ENCODE measurements at places on chromosomes 12 and 14.
A peak's percentile ranks its signal among the peaks of the same experiment; 100 is the strongest.

GRCh38 chr12:109752117-109753053 lies 38.8 kb downstream of the FAM222A start:
- no peak for DNase-seq

DNA sequence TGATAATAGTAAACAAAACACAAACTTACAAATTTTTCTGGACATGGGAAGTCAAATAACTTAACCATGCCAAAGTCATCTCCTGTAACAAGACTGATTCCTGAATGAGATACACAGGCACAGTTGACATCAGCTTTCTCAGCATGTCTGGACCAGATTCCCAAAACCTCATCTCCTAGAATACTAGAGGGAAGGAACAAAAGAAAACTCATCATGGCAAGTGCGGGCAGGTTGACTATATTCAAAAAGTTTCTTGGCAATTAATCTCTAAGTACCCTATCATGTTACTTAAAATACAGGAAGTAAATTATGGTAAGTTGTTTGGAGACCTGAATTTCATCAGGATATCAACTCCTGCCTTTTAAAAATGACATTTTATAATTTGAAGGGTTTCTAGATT lies 53.9 kb downstream of the ZC3H14 start:
- DNase-seq, result no peak

- DNase-seq, result no peak
These were observed 23.4 kb upstream of the LRP6 start for GRCh38 chr12:12290206-12290605.

GRCh38 chr12:68111995-68112394 lies 47.5 kb downstream of the IFNG start:
- DNase-seq, result no peak

DNA sequence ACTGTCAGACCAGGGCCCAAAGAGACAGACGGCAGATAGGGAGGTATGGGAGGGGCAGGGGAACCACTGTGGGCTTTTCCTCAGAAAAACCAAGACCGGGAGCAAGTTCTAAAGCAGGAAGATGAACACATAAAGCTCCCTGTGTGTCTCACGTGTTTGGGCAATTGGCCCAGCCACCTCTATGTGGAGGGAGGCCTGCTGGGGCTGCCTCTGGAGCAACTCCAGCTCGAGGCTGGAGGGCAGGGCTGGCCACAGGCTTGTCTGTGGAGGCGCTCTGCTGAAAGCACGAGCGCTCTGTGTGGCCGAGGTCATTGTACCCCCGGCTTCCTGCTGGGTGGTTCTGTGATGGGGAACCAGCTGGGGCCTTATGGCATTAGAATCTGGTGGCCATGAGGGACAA lies 36.4 kb downstream of the TRAFD1 start:
- no peak for DNase-seq

GRCh38 chr14:76848879-76849278 lies 22.7 kb downstream of the LRRC74A start:
- no peak for DNase-seq

DNA sequence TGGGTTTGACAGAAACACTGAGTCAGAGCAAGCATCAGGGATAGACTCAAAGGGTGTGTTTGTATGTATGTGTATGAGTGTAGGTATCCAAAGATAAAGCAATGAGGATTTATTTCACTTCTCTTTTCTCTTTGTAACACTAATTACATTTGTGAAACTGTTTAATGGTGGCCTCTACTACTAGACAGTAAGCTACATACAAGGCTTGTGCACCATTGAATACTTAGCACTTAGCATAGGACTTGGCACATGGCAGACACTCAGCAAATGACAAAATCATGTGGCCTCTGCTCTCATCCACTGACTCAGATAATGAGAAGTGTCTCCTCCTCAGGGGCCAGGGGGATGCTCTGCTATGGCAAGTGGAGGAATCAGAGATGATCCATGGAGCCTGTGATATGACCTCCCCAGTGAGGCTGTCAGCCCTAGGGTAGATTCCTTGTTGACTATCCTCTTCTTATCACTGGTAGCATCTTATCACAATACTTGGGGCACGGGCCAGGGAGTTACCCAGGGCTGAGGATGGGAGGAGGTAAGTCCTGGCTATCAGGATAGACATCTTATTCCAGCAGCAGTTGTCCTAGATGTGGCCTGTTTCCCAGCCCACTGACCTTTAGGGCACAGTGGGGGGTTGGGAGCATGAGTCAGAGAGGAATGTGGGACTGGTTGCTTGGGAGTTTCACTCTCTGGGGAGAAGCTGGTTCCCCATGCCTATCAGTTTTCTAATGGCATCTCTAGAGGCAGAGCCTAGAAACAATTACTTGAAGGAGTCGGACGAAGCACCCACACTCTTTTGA lies 71.2 kb upstream of the HOXC13 start:
- DNase-seq, result peak; percentile 66

DNA sequence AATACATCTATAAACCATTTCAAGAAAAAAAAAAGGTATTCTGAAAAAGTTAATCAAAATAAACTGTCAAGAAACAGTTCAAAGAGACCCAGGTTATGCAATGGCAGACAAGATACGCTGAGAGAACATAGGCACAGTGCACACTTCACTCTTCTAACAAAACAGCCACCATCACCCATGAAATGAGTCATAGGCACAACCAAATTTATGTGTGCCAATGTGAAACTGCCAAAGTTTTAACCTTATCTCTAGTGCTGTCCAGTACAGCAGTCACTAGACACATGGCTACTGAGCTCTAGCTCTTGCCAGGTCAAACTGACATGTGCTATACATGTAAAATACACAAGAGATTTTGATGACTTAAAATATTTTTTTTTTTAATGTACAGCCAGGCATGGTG lies 1.4 kb downstream of the CEP128 start:
- DNase-seq, result no peak

GRCh38 chr12:24591079-24591626 lies 357.7 kb downstream of the BCAT1 start:
- DNase-seq, result no peak

- DNase-seq, result no peak
These were observed 102.7 kb downstream of the DICER1 start for GRCh38 chr14:95054346-95055280.

DNA sequence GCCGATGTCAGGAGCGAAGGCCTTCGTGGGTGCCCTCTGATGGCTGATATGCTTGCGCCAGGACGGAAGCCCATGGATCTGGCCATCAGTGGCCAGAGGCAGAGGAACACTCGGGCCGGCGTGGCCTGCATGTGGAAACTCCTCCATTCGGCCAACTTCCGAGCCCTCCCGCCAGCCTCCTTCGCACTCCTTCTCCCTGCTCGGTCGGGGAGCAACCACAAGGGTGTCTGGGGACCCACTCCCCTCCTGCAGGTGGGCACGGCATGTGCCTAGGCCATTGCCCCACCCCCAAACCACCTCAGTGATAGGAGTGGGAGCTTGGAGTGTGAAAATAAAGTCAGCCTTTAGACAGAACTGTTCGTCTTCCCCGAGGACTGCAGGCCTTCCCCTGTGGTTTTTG lies 231.3 kb downstream of the BCL11B start:
- DNase-seq, result no peak

DNA sequence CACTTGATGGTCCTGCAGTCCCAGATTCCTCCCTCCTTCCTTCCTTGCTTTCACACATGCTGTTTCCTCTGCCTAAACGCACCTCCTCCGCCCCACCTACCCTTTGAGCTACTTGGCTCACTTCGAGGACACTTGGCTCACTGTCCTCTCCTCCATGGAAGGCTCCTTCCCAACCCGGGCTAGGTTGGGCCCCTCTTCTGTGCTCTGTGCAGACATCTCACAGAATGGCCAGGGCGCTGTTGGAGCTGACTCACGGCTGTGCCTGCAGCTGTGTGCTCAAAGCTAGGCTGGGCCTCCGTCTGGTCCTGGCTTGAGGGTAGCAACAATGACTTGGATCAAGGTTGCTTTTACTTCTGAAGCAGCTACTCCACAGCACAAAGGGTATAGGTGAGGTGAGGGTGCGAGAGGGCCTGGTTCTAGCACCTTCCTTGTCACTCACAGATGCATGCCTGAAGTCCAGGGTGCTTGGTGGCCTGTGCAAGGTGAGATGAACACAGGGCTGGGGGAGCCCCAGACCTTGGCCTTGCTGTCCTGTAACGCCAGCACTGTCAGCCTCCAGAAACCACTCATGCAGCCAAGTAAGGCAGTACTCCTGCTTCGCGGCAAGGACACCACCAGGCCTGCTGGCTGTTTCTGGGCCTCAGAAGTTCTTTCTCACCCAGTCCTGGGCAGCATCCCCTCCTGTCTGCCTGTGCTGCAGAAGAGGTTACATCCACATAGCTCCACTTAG lies 61.8 kb downstream of the GALNT16 start:
- no peak for DNase-seq

- DNase-seq, result no peak
These were observed 134.8 kb downstream of the CCDC59 start for GRCh38 chr12:82223426-82223825.

DNA sequence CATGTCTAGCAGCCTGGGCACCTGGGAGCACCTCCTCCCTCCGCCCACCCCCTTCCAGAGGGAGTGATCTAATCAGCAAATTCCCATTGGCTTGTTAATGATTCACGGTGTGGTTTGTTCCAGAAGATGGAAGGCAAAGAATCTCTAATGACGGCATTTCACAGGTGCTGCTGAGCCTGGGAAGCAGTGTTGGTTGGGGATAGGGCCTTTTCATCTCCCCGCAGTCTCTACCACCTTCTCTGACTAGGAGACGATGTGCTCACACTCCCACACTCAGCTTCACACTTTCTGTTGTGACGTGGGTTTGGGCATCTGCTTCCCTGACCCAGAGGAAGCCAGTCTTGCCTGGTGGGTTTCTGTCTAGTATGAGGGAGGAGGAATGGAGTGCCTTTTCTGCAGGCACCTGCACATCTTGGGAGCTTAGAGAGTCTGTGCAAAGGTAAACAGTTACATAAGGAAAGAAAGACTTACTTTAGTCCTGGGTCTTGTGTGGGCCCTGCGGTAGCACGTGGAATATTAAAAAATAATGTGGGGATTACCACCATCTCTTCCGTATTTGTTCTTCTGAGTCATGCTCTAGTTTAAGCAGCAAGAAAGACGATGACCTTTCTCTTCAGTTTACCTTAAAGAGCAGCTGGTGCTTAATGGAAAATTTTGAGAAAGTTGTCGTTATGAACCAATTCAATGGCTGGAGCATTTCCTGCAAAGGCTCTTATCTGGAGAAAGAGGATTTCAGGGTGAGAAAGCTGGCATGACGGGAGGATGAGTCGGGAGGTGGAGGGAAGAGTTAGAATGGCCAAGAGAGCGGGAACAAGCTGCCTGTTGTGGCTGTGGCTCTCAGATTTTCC lies 70.6 kb upstream of the ARHGAP5 start:
- DNase-seq, result no peak

- no peak for DNase-seq
These were observed 2.1 kb upstream of the TEDC1 start for GRCh38 chr14:105488781-105489541.

GRCh38 chr12:111569363-111570083 lies 29.6 kb downstream of the ATXN2 start:
- DNase-seq, result no peak

DNA sequence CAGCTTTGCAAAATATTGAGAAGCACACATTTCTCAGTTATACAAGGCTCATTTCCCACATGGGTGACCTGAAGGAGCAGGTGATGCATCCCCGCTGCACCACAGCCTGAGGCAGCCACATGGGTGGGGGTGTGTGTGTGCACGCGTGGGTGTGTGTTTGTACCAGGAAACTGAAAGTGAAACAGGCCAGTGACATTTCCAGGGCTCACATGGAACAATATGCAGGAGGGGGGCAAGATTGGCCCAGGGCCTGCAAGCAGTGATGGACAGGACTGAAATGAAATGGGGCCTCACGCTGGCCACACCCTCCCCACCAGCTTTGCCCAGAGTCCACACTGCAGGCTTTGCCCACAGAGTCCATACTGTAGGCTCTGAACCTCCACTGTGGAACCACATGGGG lies 154.2 kb upstream of the PARP11 start:
- DNase-seq, result no peak

- DNase-seq, result peak; percentile 72
These were observed 15.0 kb upstream of the FOXG1 start for GRCh38 chr14:28751467-28752058.

DNA sequence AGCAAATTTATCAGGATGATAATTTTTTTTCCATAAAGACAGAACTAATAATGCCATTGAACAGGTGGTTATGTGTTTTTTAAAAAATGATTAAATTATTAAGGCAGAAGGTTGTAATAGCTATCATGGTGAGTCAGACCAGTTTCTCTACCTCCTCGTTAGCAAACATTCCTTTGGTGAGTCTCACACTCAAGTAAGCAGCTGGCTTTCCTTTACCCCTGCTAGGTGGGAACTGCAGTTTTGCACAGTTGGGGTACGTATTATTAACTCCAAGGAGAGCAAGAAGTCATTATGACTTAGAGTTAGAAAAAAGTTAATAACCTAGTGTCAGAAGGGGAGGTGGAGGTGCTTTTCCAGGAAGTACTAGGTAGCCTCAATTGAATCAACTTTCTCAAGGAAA lies 165.3 kb downstream of the SNAPC1 start:
- no peak for DNase-seq

- no peak for DNase-seq
These were observed 141.1 kb downstream of the PHETA1 start for GRCh38 chr12:111227476-111228420.

GRCh38 chr14:26525085-26525484 lies 72.7 kb downstream of the NOVA1 start:
- no peak for DNase-seq

DNA sequence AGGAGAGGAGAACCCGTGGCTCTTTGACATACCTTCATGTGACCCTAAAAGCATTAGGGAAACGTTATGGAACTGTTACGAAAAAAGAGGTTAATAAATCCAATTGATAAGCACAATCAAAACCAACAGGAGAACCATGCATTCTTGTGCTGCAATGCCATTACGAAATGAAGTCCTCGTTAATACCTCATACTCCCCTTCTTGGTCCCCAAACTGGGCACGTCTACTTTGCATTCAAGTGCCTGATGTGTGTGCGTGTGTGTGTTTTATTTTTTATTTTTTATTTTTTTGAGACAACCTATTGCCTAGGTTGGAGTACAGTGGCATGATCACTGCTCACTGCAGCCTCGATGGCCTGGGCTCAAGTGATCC lies 150.0 kb downstream of the ETV6 start:
- DNase-seq, result no peak

Data from COLO829 (cell line).